ENCODE measurements at places on chromosomes 6 and 20. TPM values are rescaled to one million over a fixed set of nuclear protein-coding genes. Genes with fewer than 3 reads are reported as not detected.

SNX3 gene
- total RNA-seq: 100 TPM

PHACTR1 gene
- 45.5 TPM for total RNA-seq

MMP24OS gene
- 3.2 TPM for total RNA-seq

NRM gene
- 1.5 TPM for total RNA-seq

CAGE1 gene
- total RNA-seq: not detected

ABHD16B gene
- total RNA-seq: not detected

TPBG gene
- 3.7 TPM for total RNA-seq

PTPRK gene
- total RNA-seq: 127 TPM

MYB gene
- 2.5 TPM for total RNA-seq

STMND1 gene
- 0.25 TPM for total RNA-seq

BPIFA1 gene
- not detected for total RNA-seq

RIMS4 gene
- total RNA-seq: 46.0 TPM

RPN2 gene
- total RNA-seq: 70.3 TPM

CCN6 gene
- total RNA-seq: not detected

MOCS1 gene
- 5.7 TPM for total RNA-seq

NKX2-2 gene
- total RNA-seq: 0.98 TPM

SYNGAP1 gene
- 36.4 TPM for total RNA-seq

RAB44 gene
- under 0.01 TPM for total RNA-seq
